ENCODE measurements at places on chromosomes 3 and 15.

- DNase-seq: no peak
Measured at GRCh38 chr3:12835052-12835665, 6.2 kb downstream of the RPL32 start.

DNA sequence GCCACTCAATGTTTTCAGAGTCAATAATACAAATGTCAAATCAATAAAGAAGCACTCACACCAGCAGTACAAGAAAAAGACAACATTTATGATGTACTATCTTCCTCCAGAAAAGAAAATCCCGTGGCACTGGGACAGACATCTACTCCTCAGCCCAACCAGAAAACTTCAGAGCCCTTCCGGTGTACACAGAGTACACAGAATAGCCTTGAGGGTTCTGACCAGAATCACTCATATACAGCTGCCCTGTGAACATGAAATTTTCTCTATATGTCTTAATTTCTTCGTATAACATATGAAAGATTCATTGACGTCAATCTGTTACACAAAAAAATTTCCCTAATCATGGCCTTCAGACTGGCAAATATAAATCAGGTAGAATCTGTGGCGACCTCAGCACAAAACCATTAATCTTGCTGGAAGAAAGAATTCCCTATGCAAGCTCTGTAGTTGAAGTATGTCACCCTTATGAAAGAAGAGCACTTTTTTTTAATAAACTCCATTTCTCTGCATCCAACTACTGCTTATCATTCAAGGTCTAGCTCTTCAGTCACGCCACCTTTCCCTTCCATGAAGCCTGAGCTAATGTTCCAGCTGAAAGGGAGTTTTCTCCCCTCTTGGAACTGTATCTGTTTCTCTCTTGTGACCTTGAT is 53.8 kb upstream of the PLAAT1 start:
- DNase-seq: no peak

- DNase-seq: peak; percentile 3
Measured at GRCh38 chr3:129560269-129560787, 17.4 kb downstream of the H1-8 start.

- no peak for DNase-seq
Measured at GRCh38 chr15:90079619-90080457, 22.4 kb downstream of the IDH2 start.

GRCh38 chr3:157786618-157787017 is 283.4 kb upstream of the VEPH1 start:
- no peak for DNase-seq

GRCh38 chr3:184240384-184241140 is 8.2 kb downstream of the ALG3 start:
- no peak for DNase-seq

DNA sequence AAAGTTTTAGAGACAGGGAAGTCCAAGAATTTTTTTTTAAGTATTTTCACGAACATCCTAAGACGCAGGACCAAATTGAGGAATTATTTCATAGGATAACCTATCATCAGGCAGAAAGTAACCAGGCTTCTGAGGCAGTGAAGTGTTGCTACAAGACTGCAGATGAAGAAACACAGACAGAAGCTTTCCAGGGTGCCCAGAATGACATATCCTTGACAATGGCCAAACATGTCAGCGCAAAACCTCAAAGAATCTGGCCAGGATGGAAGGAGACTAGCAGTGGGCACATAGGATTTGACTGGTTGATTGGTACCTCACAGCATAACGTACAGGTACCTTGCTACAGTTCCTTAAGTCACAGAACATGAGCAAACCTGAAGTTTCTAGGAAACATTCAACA is 7.5 kb downstream of the ADAMTS9 start:
- no peak for DNase-seq

DNA sequence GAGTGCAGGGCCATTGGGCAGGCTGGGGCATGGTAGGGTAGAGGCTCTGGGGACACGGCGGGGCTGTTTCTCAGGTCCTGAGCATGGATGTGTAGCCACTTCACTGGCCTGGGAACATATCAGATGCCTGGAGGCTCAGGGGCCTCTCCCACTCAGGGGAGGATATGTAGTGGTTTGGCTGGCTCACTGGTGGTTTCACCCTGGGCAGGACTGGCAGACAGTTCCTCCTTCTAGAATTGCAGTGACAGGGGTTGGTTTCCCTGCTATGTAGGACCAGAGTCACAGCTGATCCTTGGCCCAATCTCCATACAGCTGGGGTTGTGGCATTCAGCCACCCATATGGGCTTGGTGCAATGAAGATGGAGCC is 4.8 kb upstream of the ARHGAP31 start:
- DNase-seq: no peak

GRCh38 chr3:150844484-150844883 is 60.8 kb downstream of the MINDY4B start:
- no peak for DNase-seq

- DNase-seq: peak; percentile 10
Measured at GRCh38 chr15:76752549-76752948, 152.6 kb downstream of the SCAPER start.

DNA sequence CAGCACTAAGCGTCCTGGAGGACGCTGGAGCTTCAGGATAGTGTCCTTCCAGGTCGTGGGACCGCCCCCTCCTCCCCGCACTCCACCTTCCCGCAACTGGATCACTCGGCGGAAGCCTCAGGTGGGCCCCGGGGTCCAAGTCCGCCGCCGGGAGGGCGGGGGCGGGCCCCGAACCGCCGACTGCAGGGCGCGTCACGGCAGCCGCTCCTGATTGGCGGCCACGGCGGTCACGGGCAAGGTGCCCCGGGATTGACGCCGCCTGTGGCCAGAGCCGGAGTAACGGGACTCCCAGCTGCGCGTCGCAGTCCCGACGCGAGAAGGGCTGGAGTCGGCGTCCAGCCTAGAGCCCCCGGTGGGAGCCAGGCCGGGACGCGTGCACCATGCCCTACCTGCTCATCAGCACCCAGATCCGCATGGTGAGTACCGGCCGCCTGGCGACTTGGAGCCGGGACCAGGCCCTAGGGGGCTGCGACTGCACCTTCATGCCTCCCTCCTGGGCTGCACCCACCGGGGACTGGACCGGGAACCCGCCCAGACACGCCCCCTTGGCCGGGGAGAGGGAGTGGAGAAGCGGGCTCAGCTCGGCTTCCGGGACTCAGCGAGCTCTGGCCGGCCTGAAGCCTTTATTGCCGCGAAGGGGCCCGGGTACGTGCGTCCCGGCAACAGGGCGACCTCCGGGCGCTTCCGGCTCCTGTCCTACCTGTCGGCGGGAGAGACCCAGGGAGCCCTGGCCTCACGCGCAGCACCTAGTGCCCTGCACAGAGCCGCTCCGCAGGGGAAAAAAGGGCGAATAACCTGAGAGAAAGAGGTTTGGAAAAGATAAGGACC is at the start of gene GCHFR:
GCHFR (plus strand) TSS at position 268 of the 828 bp plus-strand sequence; CDS start at position 381, 113 bp downstream.
- DNase-seq: peak; percentile 71

GRCh38 chr3:170692720-170693119 is 106.8 kb upstream of the SLC7A14 start:
- no peak for DNase-seq

DNA sequence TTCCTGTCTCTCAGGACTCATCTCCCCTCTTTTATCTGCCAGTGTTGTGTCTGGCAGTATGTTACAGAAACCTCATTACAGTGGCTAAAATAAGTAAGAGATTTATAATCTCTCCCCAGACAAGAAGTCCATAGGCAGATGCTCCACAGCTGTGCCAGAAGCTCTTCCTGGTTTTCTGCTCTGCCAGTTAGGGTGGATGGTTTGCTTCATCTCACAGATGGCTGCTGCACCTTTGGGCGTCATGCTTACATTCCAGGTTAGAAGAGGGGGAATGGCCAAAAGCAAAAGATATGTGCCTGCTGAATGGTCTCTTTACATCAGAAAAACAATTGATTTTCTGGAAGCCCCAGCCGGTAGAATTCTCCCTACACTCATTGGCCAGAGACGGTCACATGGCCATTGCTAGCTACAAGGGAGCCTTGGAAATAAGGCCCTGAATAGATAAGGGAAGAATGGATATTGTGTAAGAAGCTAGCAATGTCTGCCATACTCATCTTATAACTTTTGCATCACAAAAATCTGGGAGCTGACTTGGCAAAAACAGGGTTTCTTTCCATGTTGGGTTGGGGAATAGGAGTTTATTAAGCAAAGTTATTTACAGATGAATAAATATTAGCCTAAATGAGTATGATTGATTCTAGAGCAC is 91.1 kb downstream of the PDCD6IP start:
- DNase-seq: no peak

DNA sequence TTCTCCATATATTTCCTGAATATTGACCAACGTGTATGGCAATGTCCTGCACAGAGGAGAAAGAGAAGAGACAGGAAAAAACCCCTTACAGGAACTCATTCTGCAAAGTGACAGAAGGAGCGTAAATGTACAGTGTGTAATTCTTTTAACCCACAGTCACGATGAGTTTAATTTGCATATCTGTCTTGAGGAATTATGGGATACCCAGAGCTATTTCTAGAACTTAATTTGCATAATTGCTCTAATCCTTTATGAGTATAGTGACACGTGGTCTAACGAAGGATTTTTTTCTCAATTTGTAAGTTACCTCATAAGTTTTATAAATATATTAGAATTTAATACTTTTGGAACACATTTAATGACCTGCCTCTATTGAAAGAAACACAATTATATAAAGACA is 9.8 kb downstream of the GPR27 start:
- DNase-seq: peak; percentile 58

- no peak for DNase-seq
Measured at GRCh38 chr15:73570355-73571032, 62.7 kb downstream of the NPTN start.

GRCh38 chr15:96217983-96218382 is 112.5 kb upstream of the NR2F2 start:
- DNase-seq: no peak

- DNase-seq: no peak
Measured at GRCh38 chr15:72865486-72865885, 81.9 kb upstream of the ADPGK start.

GRCh38 chr3:46935989-46936558 is 40.5 kb downstream of the CCDC12 start:
- DNase-seq: no peak

- no peak for DNase-seq
Measured at GRCh38 chr3:190556351-190556750, 42.5 kb downstream of the IL1RAP start.

- DNase-seq: no peak
Measured at GRCh38 chr3:64916192-64916798, 228.5 kb upstream of the ADAMTS9 start.

DNA sequence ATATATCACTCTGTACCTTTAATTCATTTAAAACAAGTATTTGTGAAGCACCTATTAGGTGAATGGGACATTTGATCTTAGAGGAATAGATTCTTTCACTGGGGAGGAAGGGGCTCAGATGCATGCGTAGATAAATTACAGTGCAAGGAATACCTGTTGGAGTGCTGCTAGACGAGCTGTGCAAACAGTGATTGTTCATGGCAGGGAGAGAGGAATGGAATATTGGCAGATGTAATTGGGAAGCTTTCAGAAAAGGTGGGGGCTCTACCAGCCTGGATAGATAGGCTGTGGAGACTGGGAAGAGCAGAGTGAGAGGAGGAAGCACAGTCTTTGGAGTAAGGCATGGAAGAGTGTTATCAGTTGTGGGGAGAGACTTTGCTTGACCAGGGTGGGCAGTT is 116.8 kb downstream of the AKAP13 start:
- peak; percentile 89 for DNase-seq

GRCh38 chr15:50558012-50558411 is 11.5 kb upstream of the USP50 start:
- DNase-seq: no peak

GRCh38 chr15:63185206-63185605 is 4.2 kb upstream of the RAB8B start:
- DNase-seq: no peak

- DNase-seq: no peak
Measured at GRCh38 chr3:17090280-17090983, 205.7 kb downstream of the PLCL2 start.

- no peak for DNase-seq
Measured at GRCh38 chr3:155494332-155494731, 200.8 kb upstream of the STRIT1 start.

DNA sequence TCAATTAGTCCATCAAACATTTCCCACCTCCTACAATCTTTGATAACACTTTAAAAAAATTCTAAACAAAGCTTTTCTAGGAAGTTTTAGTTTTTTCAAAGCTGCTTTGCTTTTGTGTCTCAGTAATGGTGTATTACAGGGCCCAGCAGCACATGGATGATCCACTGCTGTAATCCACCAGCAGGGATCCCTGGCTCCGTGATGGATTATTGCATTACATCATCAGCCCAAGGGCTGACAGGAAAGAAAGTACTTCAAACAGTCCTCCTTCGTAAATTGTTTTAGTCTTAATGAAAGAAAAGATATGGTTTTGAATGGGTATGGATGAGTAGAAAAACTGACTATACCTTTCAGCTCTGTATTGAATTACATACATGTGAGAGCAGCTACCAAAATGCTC is 688.9 kb upstream of the NAALADL2 start:
- DNase-seq: no peak

- no peak for DNase-seq
Measured at GRCh38 chr3:169138849-169139420, 524.6 kb downstream of the MECOM start.

- DNase-seq: no peak
Measured at GRCh38 chr3:58899953-58900298, 149.9 kb downstream of the CFAP20DC start.

DNA sequence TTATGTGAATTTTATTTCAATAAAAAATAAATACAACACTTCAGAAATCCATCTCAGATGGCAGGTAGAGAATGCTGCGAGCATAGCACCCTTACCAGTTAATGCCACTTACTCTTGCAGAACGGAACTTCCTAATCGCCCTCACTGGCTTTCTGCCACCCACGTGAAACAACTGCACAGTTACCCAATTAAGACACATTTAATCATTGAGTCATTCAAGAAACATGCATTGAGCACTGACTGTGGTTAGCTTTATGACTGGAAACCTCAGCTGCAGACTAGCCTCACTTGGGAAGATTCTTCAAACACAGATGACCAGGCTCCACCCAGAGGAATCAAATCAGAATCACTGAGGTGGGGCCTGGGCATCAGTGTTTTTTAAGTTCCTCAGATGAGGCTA is 5.6 kb upstream of the MFGE8 start:
- no peak for DNase-seq

DNA sequence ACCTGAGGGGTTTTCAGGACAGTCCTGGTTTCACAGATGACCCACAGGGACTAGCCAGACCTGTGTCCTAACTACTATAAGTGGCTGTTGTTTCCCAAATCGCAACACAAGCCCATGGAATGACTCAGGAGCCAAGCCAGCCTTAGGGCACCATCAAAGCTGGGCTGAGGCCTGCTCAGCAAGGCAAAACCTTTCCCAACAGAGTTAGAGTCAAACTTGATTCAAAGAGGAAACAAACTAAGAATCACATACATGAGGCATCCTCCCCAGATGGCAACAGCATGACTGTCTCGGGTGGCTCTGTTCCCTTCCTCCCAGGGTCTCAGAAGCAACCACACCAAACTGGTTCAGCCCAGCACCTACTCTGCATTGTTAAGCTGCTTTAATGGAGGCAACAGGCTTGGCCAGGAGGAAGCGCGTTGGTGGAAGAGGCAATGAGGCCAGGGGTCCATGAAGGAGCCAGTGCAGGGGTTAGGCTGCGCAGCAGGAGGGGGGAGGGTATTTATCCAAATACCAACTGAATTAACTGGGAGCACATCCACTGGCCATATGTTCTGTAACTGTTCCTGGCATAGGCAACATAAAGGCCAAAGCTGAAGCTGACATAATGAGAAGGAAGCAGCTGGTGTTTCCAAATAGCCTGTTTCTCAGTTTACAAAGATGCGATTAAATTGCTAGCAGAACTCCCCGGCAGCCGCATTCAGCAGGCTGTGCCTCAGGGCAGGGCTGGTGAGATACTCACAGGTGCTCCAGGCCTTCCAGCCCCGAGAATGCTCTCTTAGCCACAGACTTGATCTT is 102.4 kb downstream of the LRIG1 start:
- no peak for DNase-seq

GRCh38 chr3:177085794-177086193 is 111.5 kb downstream of the TBL1XR1 start:
- DNase-seq: no peak

All from NCI-H526 treated with DMSO at 0.1 percent for 48 hours (cell line).